ENCODE measurements at places on chromosomes 5 and 9. TPM values are rescaled to one million over a fixed set of nuclear protein-coding genes. Genes with fewer than 3 reads are reported as not detected.

GRM6 gene
- total RNA-seq: not detected

PTGR1 gene
- total RNA-seq: 1.3 TPM

PAM gene
- total RNA-seq: 74.0 TPM

IFNB1 gene
- total RNA-seq: 0.23 TPM

PALM2AKAP2 gene
- total RNA-seq: 2.2 TPM

ANKRD18A gene
- total RNA-seq: 4.1 TPM

SAXO1 gene
- not detected for total RNA-seq

PRRX2 gene
- 6.2 TPM for total RNA-seq

RLN2 gene
- 1.1 TPM for total RNA-seq

PLPPR1 gene
- total RNA-seq: not detected

PITX1 gene
- 1.1 TPM for total RNA-seq

DMXL1 gene
- total RNA-seq: 28.2 TPM

ARHGEF37 gene
- total RNA-seq: 0.70 TPM

LRRC26 gene
- 0.21 TPM for total RNA-seq

DNA sequence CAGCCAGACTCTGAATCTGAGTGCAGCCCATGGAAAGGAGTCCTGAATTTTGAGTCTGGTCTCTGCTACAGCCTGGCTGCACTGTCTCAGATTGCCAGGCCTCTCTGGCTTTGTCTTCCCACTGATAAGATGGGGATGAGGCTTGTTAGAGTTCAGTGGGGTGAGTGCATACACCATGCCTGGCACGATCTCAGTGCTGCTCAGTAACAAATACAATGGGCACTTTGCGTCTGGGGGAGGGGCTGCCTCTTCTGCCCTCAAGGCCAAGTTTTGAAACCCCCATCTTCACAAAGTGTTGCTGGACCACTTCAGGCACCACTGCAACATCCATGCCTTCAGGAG lies 49.0 kb downstream of the PPARGC1B start:
- DNase-seq: no peak

DNA sequence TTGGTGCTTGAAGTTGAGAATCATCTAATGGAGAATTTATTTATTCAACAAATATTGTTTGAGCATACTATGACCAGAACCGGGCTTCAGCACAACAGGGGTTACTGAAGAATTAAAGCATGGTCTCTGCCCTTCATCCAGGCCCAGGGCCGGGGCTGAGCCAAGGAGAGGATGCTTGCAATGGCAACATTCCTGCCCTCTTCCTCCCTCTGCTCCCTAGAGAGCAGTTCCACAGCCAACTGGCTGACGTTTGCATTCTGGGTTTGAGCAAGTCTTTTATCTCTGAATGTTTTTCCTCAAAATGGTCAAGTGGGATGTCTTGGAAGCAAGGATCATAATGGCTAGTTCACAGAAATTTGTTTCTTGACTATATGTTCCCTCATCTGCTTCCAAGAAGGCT lies 80.7 kb downstream of the GLDC start:
- DNase-seq: no peak

DNA sequence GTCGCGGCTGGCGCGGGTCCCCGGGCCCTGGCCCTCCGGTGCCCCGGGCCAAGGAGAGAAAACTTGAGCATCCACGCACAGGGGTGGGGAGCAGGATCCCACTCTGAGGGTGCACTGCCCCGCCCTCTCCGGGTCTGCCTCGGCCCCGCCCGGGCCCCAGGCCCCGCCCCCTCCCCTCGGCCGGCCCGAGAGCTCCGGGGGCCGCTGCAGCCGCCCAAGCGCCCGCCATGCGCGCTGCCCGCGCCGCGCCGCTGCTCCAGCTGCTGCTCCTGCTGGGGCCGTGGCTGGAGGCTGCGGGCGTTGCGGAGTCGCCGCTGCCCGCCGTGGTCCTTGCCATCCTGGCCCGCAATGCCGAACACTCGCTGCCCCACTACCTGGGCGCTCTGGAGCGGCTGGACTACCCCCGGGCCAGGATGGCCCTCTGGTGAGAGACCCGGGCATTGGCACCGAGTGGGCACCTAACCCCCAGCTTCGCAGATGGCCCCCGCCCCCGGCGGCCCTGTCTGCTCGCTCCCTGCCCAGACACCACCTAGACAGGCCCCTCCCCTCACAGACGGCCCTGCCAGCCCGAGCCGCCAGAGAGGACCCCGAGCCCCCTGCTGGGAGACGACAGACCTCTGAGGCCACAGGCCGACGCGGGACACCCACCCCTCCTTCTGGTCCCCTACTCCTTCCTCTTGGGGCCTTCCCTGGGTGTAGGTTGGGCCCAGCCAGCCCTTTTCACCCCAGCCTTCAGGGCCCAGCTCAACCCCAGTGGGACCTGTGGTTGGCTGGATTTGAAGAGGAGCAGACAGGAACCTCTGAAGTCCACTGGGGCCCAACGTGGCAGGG lies at the start of gene CERCAM:
TSS of gene CERCAM (plus strand) at position 207 of the 831 bp plus-strand sequence. CDS start at position 228, 21 bp downstream.
- peak; percentile 26 for DNase-seq

- DNase-seq: no peak
Observed at GRCh38 chr9:71941060-71941568, 29.7 kb downstream of the C9orf85 start.

- DNase-seq: peak; percentile 55
Observed at GRCh38 chr9:91033797-91034196, 232.2 kb downstream of the SYK start.

GRCh38 chr5:55959208-55959607 lies 35.6 kb downstream of the IL6ST start:
- DNase-seq: no peak

- DNase-seq: no peak
Observed at GRCh38 chr9:114685951-114686350, 4.0 kb upstream of the TEX48 start.

GRCh38 chr9:22054076-22054475 lies 45.0 kb upstream of the CDKN2B start:
- DNase-seq: no peak

GRCh38 chr5:162817364-162817763 lies 620.0 kb upstream of the CCNG1 start:
- DNase-seq: no peak

DNA sequence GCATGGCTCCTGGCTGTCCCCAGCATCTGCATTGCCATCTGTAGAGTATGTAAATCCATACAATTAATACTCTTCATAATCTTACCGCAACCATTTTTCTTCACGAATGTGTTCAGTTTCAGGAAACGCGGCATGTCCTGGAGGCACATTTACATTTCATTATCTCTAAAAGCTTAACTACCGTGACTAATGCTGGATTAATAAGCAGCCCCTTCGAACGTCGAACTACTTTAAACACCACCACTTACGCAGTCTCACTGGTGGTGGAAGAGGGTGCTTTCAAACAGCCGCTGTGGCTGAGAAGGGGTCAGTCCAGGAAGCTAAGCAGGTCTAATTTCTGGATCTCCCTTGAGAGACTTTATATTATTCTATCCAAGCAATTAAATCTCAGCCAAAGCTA lies 85.6 kb downstream of the C5orf15 start:
- DNase-seq: no peak

DNA sequence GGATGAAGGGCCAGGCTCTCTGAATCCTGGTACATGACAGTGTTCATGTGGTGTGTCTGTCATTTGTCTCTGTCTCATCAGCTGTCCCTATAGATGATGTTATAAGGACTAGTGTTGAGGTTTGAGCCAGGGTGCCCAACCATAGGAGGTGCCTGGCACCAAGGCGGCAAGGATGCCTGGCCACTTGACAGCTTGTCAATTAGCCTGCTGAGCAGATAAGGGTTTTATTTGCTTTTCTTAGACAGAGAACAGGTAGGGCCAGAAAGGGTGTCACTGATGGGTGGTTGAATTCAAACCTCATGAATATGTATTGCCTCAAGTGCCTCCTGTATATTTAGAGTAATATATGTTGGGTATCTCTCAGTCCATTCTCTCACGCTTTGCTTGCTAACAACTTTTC lies 30.1 kb upstream of the AUH start:
- no peak for DNase-seq

GRCh38 chr9:83935276-83935935 lies 14.2 kb upstream of the KIF27 start:
- no peak for DNase-seq

- no peak for DNase-seq
Observed at GRCh38 chr5:179558932-179559283, 8.6 kb downstream of the RUFY1 start.

DNA sequence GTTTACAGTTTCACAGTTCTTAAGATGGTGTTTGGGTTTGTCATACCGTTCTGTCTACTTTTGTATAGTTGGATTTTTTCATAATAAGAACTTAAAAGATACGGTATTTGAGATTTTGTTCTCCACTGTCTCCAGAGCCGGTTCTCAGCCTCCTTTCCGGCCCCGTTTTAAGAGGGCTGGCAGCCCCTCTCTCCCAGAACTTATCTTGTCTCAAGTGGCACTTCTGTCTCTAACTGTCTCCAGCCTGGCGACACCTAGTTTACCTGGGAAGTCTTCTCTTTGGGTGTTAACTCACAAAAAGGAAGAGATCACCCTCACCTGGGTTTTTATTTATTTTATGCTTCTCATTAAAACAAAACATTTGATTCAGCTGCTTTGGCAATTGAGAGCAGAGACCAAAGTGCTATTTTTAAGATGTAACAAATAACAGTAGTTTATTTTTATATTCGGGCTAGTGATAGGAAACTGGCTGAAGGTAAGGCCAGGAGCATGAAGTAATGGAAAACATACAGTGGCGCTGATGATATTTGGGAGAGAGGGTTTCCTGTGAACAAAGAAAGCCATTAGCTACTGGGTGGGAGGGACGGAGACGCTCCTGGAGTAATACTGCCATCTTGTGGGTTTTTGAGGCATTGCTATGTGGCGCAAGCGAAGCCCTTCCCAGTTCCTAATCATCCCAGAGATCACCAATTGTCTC lies 48.3 kb downstream of the ACER2 start:
- DNase-seq: peak; percentile 59

- no peak for DNase-seq
Observed at GRCh38 chr9:93486268-93486667, 32.9 kb upstream of the FAM120AOS start.

GRCh38 chr5:97838214-97838613 lies 655.2 kb upstream of the RIOK2 start:
- DNase-seq: no peak

DNA sequence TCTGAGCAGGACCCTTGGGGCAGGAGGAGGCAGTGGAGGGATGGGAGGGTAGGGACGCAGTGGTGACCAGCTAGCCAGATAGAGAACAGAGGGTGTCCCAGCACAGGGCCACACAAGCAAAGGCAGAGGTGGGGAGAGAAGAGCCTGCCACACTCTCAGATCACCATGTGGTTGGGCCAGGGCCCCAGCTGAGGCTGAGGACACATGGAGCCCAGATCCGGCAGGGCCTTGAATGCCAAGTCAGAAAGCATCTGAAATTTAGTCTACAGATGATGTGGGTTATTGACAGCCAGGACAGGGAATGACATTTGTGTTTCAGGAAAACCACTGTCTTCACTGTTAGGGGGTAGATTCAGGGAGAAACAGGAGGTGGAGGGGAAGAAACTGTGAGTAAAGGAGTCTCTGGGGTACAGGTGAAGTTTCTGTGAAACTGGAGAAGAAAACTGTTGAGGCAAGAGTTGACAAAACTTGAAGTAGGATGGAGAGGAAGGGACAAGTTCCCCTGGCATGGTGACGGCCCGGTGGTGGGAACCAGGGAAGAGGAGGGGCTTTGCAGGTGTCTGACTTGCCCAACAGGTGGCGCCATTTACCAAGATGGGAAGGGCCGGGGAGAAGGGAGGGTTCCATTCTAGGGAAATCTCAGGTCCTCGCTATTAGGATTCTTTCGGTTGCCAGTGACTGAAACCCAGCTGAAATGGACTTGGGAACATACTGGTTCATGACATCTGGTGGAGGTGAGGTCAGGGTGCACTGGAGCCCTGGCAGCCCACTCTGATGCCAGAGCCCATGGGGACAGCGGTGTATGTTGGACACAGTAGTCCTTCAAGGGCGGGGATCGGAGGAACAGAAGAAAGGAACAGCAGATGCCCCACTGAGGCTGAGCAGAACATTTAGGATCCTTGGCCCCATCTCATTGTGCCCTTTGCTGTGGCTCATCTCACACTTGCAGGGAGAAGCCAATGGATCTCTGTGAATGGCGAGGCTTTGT lies 100.1 kb downstream of the KCNIP1 start:
- DNase-seq: peak; percentile 8

GRCh38 chr5:97936231-97936630 lies 753.2 kb upstream of the RIOK2 start:
- DNase-seq: no peak

GRCh38 chr5:157162919-157163510 lies 3.0 kb downstream of the GARIN3 start:
- DNase-seq: no peak

DNA sequence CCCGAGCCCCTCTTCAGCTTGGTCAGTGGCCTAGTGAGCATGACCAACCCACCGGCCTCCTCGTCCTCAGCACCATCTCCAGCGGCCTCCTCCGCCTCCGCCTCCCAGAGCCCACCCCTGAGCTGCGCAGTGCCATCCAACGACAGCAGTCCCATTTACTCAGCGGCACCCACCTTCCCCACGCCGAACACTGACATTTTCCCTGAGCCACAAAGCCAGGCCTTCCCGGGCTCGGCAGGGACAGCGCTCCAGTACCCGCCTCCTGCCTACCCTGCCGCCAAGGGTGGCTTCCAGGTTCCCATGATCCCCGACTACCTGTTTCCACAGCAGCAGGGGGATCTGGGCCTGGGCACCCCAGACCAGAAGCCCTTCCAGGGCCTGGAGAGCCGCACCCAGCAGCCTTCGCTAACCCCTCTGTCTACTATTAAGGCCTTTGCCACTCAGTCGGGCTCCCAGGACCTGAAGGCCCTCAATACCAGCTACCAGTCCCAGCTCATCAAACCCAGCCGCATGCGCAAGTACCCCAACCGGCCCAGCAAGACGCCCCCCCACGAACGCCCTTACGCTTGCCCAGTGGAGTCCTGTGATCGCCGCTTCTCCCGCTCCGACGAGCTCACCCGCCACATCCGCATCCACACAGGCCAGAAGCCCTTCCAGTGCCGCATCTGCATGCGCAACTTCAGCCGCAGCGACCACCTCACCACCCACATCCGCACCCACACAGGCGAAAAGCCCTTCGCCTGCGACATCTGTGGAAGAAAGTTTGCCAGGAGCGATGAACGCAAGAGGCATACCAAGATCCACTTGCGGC lies 1.8 kb downstream of the EGR1 start:
- no peak for DNase-seq

GRCh38 chr5:8848997-8849594 lies 696.8 kb downstream of the SEMA5A start:
- DNase-seq: no peak

DNA sequence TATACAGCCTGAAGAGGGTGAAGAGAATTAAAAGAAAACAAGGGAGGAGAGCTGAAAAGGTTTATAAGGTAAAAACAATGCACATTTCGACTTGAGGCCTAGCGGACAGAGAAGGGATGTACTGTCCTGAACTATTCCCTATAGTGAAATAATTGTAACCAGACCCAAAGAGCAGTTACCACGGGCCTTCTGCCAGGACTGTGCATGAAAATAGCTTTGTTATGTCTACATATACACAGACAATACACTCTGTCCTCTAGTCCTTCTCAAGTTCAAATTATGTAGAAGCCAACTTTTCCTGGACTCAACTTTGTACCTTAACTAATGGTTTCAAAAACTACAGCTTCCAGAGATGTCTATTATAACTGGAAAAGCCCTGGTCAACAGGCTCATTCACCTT lies 223.7 kb downstream of the PCSK5 start:
- DNase-seq: no peak

All from activated T-helper 1 cell treated with anti-CD3 and anti-CD28 coated beads, Interleukin-12 subunit alpha, Interleukin-12 subunit beta, Interleukin-2, Interleukin-4 antibody, amounts not matched to agents 30 ng/mL and 10 ng/mL and 1 ng/mL, durations not matched to agents 14 hours and 24 hours and 36 hours (primary cell).